ENCODE measurements at places on chromosomes 13 and 19. TPM values are rescaled to one million over a fixed set of nuclear protein-coding genes. Genes with fewer than 3 reads are reported as not detected.

ZNF724 gene
- 3.3 TPM for total RNA-seq

CEACAM16 gene
- total RNA-seq: not detected

OLFM4 gene
- total RNA-seq: not detected

SKA3 gene
- total RNA-seq: 1.8 TPM

ZNF536 gene
- total RNA-seq: not detected

GRCh38 chr13:75537401-75538365 lies at the start of gene COMMD6:
TSS of gene COMMD6 (minus strand) at chr13:75537841. CDS start at chr13:75537805, 36 bp downstream.
- peak; percentile 84 for DNase-seq

DNA sequence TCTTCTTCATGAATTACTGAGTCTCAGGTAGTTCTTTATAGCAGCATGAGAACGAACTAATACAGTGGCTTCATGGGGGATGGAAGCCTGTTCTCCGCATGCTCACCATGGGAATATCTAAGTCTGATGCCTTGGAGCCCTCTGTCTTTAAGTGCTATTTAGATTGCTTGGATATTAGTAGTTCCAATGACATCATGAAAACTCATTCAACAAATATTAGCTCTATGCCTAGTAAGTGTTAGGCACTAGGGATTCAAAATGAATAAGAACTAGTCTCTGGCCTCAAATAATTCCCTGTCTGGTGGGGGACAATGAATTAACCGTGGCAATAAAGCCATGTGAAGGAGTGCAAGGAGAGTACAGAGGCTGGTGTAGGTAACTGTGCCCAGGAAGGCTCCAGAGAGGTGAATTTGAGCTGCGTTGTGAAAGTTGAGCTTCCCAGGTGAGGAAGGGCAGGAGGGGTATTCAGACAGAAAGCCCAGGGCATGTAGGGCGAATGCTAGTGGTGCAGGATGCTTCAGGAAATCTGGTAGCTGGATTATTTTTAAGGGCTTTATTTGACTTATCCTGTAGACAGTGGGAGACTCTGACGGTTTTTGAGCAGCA lies 6.1 kb upstream of the WASF3 start:
- DNase-seq: no peak

DNA sequence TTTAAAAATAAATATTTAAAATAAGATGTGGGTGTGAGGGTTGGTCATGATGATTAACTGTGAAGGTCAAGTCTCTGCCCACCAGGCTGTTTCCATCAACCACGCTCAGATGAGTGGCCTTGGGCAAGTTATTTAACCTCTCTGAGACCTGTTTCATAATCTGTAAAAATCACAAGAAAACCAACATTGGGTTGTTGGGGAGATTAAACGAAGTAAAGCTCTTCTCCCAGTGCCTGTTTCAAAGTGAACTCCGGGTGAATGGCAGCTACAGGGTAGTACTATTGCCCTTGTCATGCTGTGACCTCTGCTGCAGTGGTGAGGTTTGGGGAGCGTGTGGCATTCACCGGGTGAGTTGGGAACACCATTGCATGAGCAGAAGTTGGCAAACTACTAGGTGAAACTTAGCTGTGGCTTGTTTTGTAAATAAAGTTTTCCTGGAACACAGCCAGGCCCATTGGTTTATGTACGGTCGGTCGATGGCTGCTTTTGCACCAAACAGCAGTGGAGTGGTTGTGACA lies 153.2 kb downstream of the USP12 start:
- DNase-seq: no peak

- DNase-seq: no peak
These were observed 81.0 kb downstream of the CCNA1 start for GRCh38 chr13:36513266-36513665.

- DNase-seq: no peak
These were observed 4.3 kb upstream of the PARP4 start for GRCh38 chr13:24516919-24517318.

- DNase-seq: no peak
These were observed 16.2 kb downstream of the FRY start for GRCh38 chr13:32047793-32048192.
